ENCODE measurements at places on chromosomes 2 and 18. TPM values are rescaled to one million over a fixed set of nuclear protein-coding genes. Genes with fewer than 3 reads are reported as not detected.

- H3K4me1 ChIP-seq: peaks cover 49% of the 10 kb centered on the region
- DNase-seq: no peak
- no peaks in the 10 kb centered on the region for H3K36me3 ChIP-seq
- H3K4me3 ChIP-seq: no peak overlapping the region
Measured at GRCh38 chr18:12606592-12607315, 51.2 kb downstream of the SPIRE1 start.

DNA sequence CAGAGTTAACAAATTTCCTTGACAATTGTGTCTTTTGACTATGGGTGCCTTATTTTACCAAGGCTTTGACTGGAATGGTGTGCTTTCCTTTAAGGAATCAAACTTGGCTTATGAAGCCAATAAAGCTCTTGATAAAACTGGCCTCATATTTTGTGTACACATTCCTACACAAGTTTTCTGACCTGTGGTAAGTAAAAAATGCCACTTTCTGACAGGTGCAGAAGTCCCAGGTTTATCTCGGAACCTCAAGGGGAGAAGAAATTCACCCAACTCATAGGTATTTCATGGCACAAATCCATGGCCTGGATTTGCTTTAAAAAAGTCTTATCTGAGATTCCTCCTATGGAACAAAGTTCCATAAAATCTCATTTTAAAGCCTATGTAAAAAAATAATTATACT is 880.6 kb upstream of the LRATD1 start:
- no peak overlapping the region for H3K4me3 ChIP-seq
- no peaks in the 10 kb centered on the region for H3K4me1 ChIP-seq
- no peaks in the 10 kb centered on the region for H3K27me3 ChIP-seq
- DNase-seq: no peak
- no peak overlapping the region for H3K27ac ChIP-seq
- no peaks in the 10 kb centered on the region for H3K36me3 ChIP-seq

Gene CMPK2
- 3.2 TPM for total RNA-seq

Gene NEB
- 30.5 TPM for total RNA-seq

GRCh38 chr2:165357758-165358157 is 111.7 kb upstream of the CSRNP3 start:
- H3K4me1 ChIP-seq: no peaks in the 10 kb centered on the region
- H3K27me3 ChIP-seq: no peaks in the 10 kb centered on the region
- no peak overlapping the region for H3K4me3 ChIP-seq
- DNase-seq: no peak

Gene SERPINB13
- total RNA-seq: not detected

DNA sequence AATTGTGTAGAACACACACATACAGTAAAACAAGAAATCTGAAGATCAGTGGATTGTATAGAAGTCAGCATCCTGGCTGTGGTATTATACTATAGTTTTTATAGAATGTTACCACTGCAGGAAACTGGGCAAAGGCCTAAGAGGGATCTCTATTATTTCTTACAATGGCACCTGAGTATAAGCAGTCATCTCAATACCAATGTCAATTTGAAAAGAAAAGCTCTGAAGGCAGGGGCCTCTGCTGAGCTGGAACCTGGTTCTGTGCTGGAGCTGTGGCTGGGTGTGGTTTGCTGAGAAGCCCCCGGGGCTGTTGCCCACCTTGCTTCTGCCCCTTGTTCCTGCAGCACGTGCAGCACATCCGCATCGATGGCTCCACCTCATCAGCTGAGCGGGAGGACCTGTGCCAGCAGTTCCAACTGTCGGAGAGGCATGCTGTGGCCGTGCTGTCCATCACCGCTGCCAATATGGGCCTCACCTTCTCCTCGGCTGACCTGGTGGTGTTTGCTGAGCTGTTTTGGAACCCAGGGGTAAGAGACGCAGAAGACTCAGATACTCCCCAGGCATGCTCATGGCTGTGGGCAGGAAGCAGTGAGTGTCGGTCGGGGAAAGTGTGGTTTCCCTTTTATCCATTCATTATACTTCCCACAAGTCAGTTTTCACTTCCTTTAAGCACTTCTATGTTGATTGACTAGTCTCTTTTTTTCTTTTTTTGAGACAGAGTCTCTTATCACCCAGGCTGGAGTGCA is 23.5 kb upstream of the RPL37A start:
- H3K36me3 ChIP-seq: peaks cover 71% of the 10 kb centered on the region
- H3K4me1 ChIP-seq: no peaks in the 10 kb centered on the region
- H3K4me3 ChIP-seq: no peak overlapping the region
- no peak overlapping the region for H3K27ac ChIP-seq
- no peaks in the 10 kb centered on the region for H3K27me3 ChIP-seq

- no peaks in the 10 kb centered on the region for H3K27me3 ChIP-seq
- no peak for DNase-seq
- H3K4me1 ChIP-seq: peaks cover 23% of the 10 kb centered on the region
Measured at GRCh38 chr2:11805920-11806319, 59.5 kb downstream of the LPIN1 start.

- no peak within 1 kb of the TSS for H3K4me3 ChIP-seq
- no peaks in the 10 kb centered on the region for H3K36me3 ChIP-seq
- no peak within 1 kb of the TSS for H3K27ac ChIP-seq
- H3K4me1 ChIP-seq: no peaks in the 10 kb centered on the region
Measured at GRCh38 chr2:232406556-232407310, at the start of gene ALPG. TSS of gene ALPG (plus strand) at chr2:232406844. CDS start at chr2:232406895, 51 bp downstream.

- H3K4me3 ChIP-seq: no peak overlapping the region
- H3K36me3 ChIP-seq: peaks cover 16% of the 10 kb centered on the region
- DNase-seq: no peak
- no peaks in the 10 kb centered on the region for H3K27me3 ChIP-seq
Measured at GRCh38 chr18:32040936-32041335, 22.3 kb downstream of the RNF125 start.

Gene TDRD15
- total RNA-seq: not detected

DNA sequence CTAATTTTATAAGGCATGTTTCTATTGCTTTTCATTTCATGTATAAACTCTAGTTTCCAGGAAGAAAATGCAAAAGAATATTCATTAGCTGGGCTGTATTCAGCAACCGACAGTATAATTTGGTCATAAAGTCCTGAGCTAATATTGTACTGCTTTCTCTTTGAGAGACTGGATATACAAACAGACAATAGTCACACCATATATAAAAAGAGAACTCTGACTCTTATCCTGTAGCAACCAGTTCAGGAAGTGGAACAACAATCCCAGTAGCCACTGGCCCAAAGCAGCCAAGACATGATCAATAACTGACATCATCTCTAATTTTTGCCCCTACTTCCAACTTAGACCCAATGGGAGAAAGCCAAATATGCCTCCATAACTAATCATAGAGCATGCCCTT is 160.8 kb downstream of the FSIP2 start:
- no peak overlapping the region for H3K4me3 ChIP-seq
- no peak overlapping the region for H3K27ac ChIP-seq
- H3K4me1 ChIP-seq: no peaks in the 10 kb centered on the region
- DNase-seq: no peak

- no peaks in the 10 kb centered on the region for H3K27me3 ChIP-seq
- no peak overlapping the region for H3K27ac ChIP-seq
- no peaks in the 10 kb centered on the region for H3K36me3 ChIP-seq
- no peak overlapping the region for H3K4me3 ChIP-seq
- no peak for DNase-seq
- H3K4me1 ChIP-seq: peaks cover 32% of the 10 kb centered on the region
Measured at GRCh38 chr2:179260224-179260623, 4.4 kb downstream of the SESTD1 start.

- no peaks in the 10 kb centered on the region for H3K27me3 ChIP-seq
- H3K36me3 ChIP-seq: no peaks in the 10 kb centered on the region
- no peak overlapping the region for H3K27ac ChIP-seq
- no peaks in the 10 kb centered on the region for H3K4me1 ChIP-seq
- H3K4me3 ChIP-seq: no peak overlapping the region
- no peak for DNase-seq
Measured at GRCh38 chr2:8049851-8050571, 631.8 kb upstream of the ID2 start.

DNA sequence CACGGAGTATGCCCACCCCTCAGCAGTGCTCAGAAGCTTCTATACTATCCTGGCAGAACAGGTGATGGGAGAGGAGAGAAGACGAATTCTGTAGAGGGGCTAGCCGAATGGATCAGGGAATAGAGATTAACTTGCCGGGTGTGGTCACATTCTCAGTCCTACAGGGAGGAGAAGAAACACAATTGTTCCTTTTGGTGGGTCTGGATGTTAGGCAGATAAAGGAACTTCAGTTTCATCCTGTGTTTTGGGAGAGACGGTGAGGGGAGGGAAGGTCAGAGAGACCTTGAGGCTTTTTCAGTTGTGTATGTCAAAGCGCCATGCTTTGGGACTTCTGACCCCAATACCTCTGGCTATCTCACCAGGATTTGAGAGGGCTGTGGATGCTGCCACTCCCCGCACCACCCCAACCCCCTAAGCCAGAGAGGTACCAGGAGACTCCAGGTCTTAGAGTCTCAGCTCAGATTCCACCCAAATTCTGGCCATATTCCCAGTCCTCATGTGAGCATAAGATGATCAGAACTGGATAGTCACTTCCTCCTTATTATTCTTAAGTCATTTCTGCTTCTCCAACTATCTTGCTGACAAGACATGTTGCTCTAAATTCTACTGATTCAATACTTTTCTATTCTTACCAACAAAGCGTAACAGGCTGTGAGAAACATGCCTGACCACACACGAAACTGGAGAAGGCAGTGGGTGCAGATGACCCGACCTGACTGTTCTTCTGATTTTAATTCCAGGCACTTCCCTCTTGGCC is 2.3 kb upstream of the TMEM37 start:
- peak overlapping the region; percentile 37 for H3K27ac ChIP-seq
- peaks cover 24% of the 10 kb centered on the region for H3K4me1 ChIP-seq
- no peaks in the 10 kb centered on the region for H3K36me3 ChIP-seq
- H3K27me3 ChIP-seq: peaks cover 5% of the 10 kb centered on the region
- no peak overlapping the region for H3K4me3 ChIP-seq
- DNase-seq: no peak

GRCh38 chr2:242004902-242005230 is 135.3 kb downstream of the RTP5 start:
- H3K27me3 ChIP-seq: peaks cover 7% of the 10 kb centered on the region
- no peak overlapping the region for H3K4me3 ChIP-seq
- H3K4me1 ChIP-seq: no peaks in the 10 kb centered on the region

Gene SMC6
- total RNA-seq: 13.3 TPM

GRCh38 chr2:197998702-197999101 is 194.3 kb downstream of the PLCL1 start:
- no peaks in the 10 kb centered on the region for H3K36me3 ChIP-seq
- peaks cover 46% of the 10 kb centered on the region for H3K4me1 ChIP-seq
- DNase-seq: no peak
- H3K27ac ChIP-seq: no peak overlapping the region
- H3K27me3 ChIP-seq: no peaks in the 10 kb centered on the region

DNA sequence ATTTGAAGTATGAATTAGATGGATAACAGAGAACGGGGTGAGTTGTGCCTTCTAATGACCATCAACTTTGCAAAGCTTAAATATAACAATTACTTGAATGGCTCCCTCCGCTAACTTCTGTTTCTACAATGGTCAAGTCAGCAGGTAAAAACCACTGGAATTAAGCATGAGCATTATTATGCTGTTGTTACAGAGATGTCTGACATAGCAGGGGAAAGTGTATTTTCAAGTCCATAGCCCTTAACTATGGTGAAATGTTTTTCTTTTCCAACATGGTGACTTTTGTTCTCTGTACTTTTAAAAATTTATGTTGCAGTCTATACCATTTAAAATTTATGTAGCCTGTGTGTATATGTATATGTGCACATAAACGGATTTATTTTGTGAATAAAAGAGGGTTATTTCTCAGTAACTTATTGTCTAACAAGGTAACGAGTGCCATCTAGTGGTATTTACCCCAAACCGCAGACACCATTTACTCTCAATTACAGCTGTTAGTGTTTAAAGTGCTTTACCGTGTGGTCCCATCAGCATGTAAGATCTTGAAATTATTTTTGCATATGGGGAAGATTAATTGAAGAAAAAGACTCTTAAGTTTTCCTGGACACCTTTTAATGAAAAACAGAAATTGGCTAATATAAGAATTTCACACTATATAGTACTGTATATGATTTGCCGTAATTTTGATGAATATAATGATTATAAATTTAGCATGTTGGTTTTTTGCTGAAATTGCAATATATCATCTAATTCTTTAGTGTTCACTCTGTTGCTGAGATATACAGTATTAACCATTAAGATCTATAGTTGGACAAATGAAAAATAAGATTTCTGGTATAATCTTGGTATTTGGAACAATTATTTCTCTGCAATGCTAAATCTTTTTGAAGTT is 78.2 kb downstream of the UBE2E3 start:
- no peak overlapping the region for H3K4me3 ChIP-seq
- H3K4me1 ChIP-seq: peaks cover 12% of the 10 kb centered on the region
- H3K27ac ChIP-seq: no peak overlapping the region
- H3K36me3 ChIP-seq: peaks cover 4% of the 10 kb centered on the region
- no peak for DNase-seq
- H3K27me3 ChIP-seq: no peaks in the 10 kb centered on the region

GRCh38 chr18:76480913-76481312 is 14.1 kb downstream of the ZNF516 start:
- no peak for DNase-seq
- no peaks in the 10 kb centered on the region for H3K36me3 ChIP-seq
- no peak overlapping the region for H3K4me3 ChIP-seq
- no peaks in the 10 kb centered on the region for H3K27me3 ChIP-seq
- H3K27ac ChIP-seq: no peak overlapping the region

Gene HK2
- total RNA-seq: 19.0 TPM

DNA sequence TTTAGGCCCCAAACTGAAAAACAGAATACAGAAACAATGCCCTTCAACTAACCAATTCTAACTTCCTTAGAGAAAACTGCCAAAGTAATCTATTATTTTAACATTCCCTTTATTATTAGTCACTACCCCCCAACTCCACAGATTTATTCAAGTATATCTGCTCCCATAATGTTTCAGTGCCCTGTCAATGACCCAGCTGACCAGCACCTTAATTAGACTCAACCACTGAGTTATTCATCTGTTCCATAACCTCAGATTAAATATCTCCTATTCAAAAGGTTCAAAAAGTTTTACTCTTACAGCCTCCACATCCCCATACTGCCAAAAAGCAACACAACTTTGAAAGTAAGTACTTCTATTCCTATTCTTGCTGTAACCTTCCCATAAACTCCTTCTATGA is 202.4 kb downstream of the EXOC6B start:
- no peak overlapping the region for H3K27ac ChIP-seq
- peaks cover 48% of the 10 kb centered on the region for H3K4me1 ChIP-seq
- H3K36me3 ChIP-seq: no peaks in the 10 kb centered on the region
- no peak for DNase-seq
- no peaks in the 10 kb centered on the region for H3K27me3 ChIP-seq

All from left ventricle myocardium inferior (tissue), 1 donor.